SW 1271 (cell line): ENCODE measurements at places on chromosomes 4 and X.

- no peak for DNase-seq
Measured at GRCh38 chrX:67619253-67619652, 75.4 kb downstream of the AR start.

DNA sequence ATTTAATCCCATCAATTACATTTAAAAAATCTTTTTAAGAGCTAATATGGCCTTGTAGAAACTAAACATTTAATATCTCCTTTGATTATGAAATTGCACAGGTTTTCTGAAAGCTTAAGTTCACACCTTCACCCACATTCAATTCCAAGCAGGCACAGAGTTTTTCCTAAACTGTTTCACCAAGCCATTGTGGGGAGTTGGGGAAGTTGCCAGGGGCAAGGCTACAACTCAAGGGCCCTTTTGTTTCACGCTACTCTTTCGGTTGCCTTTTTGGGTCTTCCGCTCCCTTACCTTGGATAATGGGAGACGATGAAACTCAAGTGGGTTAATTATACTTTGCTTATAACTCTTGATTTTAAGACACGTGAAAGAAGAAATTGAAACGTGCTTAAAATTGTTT is 33.3 kb downstream of the APBB2 start:
- no peak for DNase-seq

GRCh38 chrX:55659931-55660330 is 36.7 kb downstream of the FOXR2 start:
- DNase-seq = no peak

DNA sequence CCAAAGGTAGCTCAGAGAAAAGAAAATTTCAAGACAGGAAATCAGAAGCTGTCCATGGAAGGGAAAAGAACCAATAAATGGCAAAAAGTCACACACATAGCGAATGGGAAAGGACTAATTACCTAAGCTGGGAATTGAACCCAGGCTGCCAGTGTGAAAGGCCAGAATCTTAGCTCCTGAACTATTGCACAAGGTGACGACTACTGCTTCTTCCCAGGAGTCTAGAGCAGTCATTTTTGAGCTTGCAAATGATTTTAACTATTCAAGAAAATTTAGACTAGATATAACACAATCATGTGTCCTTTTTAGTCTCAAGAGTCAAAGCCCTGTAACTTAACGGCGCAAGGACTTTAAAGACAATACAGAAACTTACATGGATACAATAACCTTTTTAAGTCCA is 34.1 kb upstream of the ZNF81 start:
- DNase-seq = no peak

DNA sequence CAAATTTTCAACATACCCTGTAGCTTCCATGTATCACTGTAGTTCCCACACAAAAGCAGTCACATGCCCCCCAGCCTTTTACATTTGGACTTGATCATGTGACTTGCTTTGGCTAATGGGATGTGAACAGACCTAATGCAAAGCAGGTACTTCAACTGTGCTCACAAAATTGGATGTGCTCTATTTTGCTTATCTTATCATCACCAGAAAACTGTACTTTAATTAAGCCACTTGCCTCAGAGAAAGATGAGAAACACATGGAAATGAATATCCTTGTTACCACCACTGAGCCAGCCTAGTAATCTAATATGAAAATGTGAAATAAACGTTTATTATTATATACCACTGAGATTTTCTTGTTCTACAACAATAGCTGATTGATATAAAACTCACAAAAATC is 402.7 kb upstream of the HTR2C start:
- DNase-seq = no peak

DNA sequence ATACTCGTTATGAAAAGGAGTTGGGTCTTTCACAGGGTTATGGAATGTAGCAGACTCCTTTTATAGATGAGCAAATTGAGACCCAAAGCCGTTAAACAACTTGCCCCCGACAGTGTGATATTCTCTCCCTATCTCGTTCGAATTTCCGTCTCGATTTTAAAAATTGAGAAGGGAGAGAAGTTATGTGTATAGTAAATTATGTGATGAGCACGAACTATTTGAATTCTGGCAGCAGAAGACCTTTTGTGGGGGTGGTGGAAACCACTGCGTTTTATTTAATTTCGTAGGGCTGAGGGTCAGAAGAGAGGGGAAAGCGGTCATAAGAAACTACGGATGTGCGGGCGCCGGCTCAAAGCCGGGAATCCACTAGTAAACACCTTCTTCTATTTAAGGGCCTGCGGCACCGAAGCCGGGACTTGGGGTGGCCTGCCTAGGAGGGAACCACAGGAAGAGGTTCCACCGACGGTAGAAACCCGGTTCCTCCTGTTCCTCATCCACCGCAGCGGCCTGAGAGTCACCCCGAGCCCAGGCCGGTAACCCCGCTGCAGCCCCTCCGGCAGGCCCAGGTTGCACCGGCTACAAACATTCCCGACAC is 1.5 kb upstream of the DDX3X start:
- DNase-seq = peak; percentile 12

DNA sequence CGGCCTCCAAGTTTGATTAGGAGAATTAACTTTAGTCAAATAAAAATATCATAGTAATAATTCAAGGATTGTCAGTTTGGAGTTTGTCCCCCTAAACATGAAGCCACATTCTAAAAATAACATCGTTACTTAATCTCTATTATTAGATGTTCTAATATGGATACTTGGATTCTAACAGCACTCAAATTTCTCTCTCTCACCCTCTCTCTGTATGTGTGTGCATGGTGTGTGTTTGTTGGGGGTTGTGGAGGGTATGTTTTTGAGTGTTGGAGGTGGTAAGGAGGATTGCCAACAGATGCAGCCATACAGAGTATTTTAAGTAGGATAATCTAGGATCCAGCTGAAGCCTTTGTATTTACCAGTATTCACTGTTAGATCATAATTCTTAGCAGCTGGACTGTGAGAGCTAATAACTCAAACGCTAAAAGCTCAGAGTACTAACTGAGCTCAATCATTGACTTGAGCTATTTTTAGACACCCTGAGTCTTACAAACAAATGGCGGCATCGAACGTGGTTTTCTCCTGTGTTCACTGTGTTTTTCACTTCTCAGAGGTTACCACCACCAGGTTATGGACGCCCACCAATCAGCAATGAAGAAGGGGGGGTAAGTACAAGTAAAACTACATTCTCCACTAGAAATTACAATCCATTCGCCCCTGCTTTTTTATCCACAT is 8.8 kb downstream of the ENAM start:
- DNase-seq = no peak

- DNase-seq = peak; percentile 56
Measured at GRCh38 chr4:111937368-111937767, 207.9 kb upstream of the FAM241A start.

DNA sequence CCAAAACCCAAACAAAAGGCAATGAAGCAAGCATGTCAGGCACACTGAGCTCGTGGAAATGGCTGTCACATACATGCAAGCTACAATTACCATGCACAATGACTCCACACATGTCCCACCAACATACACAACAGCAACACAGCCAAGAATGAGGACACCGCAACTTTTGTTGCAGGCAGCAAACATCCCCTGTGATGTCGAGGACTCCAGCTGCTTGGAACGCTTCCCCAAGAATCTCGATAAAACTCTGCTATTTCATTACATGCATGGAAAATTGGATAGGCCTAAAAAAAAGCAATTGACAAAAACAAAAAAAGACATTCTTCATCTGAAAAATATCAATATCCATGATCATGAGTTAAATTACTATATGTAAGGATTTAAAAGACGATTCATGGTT is 11.8 kb downstream of the ANOS1 start:
- no peak for DNase-seq

- DNase-seq = no peak
Measured at GRCh38 chr4:69092980-69093568, 3.2 kb upstream of the UGT2B7 start.

DNA sequence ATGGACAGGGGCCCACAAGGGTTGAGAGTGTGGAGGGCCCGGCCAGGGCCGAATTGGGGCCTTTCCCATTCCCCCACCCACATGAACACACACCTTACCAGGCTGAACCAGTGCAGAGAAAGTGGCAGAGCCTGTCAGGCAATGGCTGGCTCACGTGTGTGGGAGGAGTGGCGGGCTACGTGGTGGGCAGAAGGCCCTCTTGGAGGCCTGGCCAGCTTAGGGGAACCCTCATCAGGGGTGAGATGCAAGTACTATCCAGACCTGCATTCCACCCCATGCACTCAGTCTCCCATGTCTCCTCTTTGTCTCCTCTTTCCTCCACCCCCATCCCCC is 965 bp downstream of the TCEAL4 start:
- no peak for DNase-seq

GRCh38 chrX:1394731-1395501 is 3.0 kb upstream of the SLC25A6 start:
- DNase-seq = no peak

DNA sequence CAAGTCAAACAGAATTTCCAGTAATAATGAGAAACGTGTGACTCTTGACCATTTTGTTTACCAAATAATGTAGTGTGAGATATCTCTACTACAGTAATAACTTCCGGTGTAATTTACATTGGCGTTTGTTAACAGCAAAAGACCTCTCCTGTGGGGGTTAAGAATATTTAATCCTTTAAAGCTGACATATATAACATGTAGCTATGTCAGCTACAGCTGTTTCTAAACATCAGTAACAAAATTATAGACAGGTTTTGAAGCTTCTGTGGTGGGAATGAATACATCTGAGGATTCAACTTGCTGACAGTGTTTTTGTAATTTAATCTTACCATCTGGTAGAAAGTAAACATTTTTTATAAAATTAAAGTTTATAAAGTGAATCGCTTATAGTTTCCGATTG is 73.6 kb upstream of the TENM3 start:
- no peak for DNase-seq

- DNase-seq = no peak
Measured at GRCh38 chrX:72309297-72310071, 3.8 kb upstream of the CITED1 start.
